ENCODE measurements at places on chromosomes 2 and 18.

- DNase-seq = no peak
Observed at GRCh38 chr2:112939425-112939824, 28.5 kb downstream of the IL37 start.

DNA sequence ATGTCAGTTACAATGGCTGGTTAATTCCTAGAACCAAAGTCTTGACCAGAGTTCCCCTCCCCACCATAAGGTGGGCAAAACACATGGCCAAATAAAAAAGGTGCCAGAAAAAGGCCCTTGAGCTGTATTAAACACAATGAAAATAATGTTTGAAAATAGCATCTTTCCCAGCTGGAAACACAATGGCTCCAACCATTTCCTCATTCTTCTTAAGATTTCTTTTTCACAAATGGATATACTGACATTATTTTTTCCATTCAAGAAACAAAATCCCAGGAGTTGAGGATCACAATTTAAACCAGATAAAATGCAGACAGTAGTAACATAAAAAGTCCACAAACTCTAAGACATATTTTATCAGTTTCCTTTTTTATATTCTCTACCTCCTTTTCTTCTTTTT, 143.8 kb downstream of the EXOC6B start:
- no peak for DNase-seq

DNA sequence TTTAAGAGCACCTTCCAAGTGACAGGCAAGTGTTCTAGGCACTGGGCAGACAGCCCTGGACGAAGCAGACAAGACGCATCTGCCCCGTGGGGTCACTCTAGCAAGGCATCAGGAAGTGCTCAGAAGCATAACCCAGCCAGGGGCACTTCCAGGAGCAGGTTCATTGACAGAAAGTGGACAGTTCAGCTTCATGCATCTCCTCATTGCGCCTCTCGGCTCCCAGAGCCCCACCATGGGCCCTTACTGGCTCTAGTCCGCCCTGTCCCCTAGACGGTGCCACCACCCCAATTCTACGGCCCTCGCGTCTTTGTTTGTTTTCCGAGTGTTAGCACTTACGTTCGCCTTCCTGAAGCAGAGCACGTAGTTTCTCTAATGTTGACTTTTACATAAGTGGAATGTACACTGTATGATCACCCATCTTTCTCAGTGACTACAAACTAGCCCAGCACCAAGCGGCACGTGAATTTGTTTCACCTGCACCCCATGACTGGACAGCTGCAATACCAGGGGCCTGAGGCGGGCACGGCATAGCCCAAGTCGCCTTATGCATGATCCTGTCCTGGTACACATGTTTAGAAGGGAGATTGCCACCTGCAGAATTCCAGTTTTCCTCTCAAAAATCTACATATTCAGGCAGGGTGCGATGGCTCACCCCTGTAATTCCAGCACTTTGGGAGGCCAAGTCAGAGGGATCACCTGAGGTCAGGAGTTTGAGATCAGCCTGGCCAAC, 33.2 kb downstream of the SNED1 start:
- DNase-seq = no peak

DNA sequence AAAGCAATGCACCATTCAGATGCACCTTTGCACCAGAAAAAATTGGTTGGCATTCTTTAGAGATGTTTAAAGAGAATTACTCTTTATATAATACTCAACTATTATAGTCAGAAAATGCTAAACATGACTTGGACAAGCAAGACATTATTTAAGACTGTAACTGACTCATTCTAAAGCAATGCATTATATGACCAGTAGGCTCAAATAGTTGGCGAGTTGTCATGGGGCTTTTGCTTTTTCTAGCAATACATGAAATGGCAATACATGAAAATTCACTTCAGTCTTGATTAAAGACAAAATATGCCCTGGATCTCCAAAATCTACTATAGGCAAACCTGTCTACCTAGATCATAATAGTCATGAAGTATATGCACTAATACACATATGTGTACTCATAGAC, 216.9 kb upstream of the VWC2L start:
- DNase-seq = no peak

DNA sequence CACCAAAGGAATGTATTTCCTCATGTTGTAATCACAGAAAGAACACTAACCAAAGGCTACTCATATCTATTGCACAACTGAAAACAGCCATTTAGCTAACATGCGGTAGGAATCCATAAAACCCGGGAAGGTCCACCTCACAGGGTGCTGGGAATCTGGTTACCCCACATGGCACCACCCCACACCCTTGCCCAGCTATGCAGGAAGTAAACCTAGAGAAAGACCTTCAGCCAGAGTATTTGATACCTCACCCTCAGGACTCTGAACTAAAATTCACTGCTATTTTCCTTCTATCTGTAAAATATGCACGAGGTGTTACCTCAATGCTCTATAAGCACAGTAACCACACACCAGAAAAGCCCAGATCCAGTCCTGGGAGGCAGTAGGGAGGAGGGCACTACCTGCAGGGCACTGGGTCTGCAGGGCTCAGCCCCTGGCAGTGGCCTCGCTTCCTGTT, 45.8 kb downstream of the PTPN2 start:
- DNase-seq = no peak

GRCh38 chr2:23616630-23617029, 231.7 kb downstream of the KLHL29 start:
- no peak for DNase-seq

Measured in activated naive CD4-positive, alpha-beta T cell treated with anti-CD3 and anti-CD28 coated beads for 36 hours (primary cell).